ENCODE measurements at places on chromosomes 3 and 15.

- DNase-seq, result no peak
Measured at GRCh38 chr15:65309882-65310418, 5.5 kb downstream of the RNU5B-1 start.

DNA sequence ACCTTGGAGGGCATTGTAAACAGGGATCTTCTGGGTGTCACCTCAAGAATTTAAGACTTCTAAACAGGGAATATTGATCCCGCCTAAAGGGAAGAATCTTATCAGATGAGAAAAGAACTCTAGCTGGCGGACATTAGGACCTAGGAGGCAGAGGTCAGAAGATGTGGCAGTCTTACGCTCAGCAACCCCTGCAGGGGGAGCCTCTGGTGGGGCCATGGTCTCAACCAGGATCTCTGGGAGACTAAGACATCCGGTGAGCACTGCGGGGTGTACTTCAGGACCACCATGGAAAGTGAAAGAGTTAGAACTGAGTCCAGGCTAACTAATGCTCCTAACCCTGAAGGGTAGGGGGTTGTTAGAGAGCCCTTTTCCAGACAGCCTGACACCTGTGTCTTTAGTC is 295.2 kb downstream of the VGLL3 start:
- no peak for DNase-seq

- DNase-seq, result no peak
Measured at GRCh38 chr3:8843347-8843746, 73.9 kb upstream of the OXTR start.

DNA sequence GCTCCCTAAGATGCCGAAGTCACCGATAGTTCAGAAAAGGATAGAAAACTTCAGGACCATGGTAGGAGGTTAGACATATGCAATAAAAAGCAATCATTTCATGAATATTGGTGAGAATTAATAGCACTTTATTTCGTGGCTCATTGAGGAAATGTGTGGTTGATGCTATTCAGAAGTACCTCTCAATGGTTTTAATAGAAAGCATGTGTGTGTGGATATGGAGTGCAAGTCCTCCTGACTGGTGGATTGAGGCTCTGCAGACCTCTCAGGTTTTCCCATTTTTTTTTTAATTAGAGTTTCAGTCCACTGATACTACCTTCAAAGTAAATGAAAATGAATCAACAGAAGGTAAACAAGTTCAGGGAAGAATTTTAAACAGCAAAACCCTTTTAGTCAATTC is 384.3 kb upstream of the RARB start:
- DNase-seq, result no peak

DNA sequence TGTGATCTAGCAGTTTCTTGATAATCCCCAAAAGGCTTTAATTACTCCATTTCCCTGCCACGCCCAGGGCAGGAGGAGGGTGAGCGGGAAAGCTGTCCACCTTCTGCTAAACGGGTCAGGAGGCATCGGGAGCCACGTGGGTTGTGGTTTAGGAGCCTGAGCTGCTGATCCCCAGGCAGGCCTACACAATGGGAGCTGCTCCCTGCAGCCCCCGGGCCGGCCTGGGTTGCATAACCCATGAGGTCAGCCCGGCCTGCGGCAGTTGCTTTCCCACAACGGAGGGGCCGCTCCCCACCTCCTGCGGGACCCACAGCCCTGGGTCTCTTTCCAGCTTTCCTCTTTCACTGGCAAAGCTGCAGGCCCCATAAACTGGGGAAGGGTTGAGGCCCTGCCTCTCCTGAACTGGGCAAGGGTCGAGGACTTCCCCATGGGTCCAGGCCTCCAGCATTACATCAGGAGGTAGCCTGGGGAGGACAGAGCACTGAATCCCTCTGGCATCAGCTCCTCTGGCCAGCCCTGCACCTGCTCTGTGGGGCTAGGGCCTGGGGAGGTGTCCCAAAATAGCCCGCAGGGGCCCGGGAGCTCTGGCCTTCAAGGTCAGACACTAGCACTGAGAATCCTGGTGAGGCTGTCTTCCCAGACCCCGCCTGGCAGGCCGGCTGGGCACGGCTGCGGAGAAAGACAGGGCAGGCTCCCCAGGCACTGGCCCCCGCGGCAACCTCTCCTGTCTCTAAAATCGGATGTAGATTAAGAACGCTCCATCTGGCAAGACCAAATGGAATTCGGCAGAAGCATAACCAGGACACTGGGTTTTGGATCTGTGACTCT is 47.3 kb downstream of the ZDHHC19 start:
- peak; percentile 74 for DNase-seq

DNA sequence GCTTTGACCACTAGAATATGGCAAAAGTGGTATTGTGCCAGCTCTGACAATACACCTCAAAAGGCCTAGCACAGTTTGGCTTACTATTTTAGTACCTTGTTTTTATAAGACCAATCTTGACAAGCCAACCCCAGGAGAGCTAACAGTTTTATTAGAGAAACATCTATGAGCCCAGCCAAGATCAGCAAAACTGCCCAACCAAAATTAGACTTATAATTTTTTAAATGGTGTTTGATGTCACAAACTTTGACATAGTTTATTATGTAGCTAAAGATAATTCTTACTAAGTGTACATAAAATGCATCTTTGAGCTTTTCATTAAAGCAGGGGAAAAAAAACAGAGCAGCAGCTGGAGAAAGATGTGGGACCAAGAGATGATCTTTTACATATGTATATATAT is 537.5 kb downstream of the ZPLD1 start:
- DNase-seq, result no peak

DNA sequence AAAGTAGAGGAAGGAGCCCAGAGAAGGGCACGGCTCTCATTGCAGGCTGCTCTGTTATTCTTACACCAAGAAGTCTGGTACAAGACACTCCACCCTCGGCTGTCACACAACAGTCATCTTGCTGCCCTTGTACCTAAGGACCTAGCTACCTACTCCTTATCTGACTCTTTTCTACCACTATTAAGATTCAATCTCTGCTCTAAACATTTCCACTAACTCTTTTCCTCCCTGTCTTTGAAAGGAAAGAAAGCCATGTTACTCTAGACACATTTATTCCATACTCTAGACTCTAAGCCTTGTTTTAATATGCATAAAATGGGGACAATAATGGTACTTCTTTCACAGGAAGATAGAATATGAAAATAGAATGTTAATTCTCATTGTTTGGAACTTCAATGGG is 73.3 kb upstream of the C3orf49 start:
- DNase-seq, result no peak

DNA sequence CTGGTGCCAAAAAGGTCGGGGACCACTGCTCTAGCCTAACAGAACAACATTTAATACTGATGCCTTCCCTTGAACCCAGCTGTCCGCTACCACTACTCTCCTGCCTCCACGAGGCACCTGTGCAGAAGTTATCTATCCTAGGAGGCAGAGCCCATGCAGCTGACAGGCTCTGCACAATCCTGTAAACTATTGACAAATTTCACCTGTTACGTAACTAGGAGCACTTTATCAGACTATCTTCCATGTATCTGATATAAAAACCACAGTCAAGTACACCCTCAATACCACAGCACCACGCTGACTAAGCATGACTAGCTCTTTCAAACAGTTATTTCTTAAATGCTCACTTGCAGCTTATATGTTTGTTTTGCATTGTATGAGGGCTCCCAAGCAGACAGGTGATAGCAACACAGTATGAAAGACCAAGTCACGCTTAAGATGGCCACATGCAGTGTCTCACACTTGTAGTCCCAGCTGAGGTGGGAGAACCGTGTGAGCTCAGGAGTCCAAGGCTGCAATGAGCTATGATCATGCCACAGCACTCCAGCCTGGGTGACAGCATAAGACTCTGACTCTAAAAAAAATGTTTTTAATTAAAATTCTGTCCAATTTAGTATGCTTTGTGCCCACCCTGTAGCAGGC is 4.5 kb upstream of the IL17RC start:
- DNase-seq, result no peak

DNA sequence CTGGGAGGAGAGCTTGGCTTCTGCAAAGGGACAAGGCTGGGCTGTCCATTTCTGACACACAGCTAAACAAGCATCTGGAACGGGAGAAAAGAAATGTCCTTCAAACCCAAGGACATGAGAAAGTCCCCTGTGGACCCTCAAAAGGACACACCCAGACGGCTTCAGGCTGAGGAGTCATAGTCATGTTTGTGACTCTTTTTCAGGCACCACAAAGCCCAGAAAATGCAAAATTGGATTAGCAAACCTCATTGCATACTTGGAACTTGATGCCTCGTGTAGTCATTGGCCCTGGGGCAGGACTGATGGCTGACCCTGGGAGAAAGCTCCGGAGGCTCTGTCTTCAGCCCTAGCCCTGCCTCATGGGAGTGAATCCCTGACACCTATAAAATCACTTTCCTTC is 21.5 kb downstream of the FAM174B start:
- no peak for DNase-seq

- DNase-seq, result peak; percentile 73
Measured at GRCh38 chr15:81776976-81777375, 268.8 kb downstream of the MEX3B start.

- no peak for DNase-seq
Measured at GRCh38 chr3:23004971-23005370, 198.2 kb upstream of the UBE2E2 start.

Measured in eye (tissue), 1 donor.